PC-9 (cell line): ENCODE measurements at places on chromosomes 11 and 22. TPM values are rescaled to one million over a fixed set of nuclear protein-coding genes. Genes with fewer than 3 reads are reported as not detected.
A peak's percentile ranks its signal among the peaks of the same experiment; 100 is the strongest.

The CASP5 gene
- not detected in 2 replicates for total RNA-seq

The LRRC32 gene
- 0.53 TPM in 1 of 2 replicates, not detected in the other for total RNA-seq

The LSP1 gene
- 2.5 and 2.6 TPM in 2 replicates for total RNA-seq

The VEGFB gene
- 110 and 129 TPM in 2 replicates for total RNA-seq

The CASP1 gene
- total RNA-seq, result 2.3 and 4.7 TPM in 2 replicates

The LMO2 gene
- 0.28 and 0.45 TPM in 2 replicates for total RNA-seq

The INS gene
- total RNA-seq, result not detected in 2 replicates

The TYR gene
- not detected in 2 replicates for total RNA-seq

The ISX gene
- total RNA-seq, result not detected in 2 replicates

The PHOX2A gene
- not detected in 2 replicates for total RNA-seq

The BCR gene
- 47.8 and 54.9 TPM in 2 replicates for total RNA-seq

The MUC5AC gene
- total RNA-seq, result 0.09 and 0.25 TPM in 2 replicates

DNA sequence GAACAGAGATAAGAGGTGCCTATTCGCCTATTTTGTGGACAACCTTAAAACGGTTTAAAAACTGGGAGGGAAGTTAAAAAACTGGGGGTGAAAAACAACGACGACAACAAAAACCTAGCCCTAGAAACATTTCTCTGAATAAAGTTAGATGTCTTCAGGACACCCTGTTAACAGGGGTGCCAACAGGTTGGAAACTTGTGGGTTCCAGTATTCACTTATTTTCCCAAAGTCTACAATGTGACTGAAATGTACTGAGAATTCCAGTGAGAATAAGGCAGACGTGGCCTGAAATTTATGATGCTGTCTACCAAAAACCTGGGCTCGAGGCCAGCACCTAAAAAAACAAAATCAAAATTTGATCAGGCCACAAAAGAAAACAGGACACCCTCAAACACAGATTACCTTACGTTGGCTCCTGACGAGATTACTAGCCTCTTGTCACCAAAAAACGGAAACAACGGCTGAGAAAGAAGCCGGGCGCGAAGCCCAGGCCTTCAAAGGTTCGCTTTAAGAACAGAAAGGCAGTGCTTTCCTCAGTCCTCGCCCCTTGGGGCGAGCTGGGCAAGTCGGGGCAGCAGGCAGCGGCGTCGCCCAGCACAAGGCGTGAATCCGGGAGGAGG lies 906 bp downstream of the CCDC90B start:
- H3K4me1 ChIP-seq, result peaks cover 16% of the 10 kb centered on the region
- no peaks in the 10 kb centered on the region for H3K27me3 ChIP-seq
- H3K27ac ChIP-seq, result peak overlapping the region; percentile 82
- H3K4me3 ChIP-seq, result peak overlapping the region; percentile 75
- peaks cover 1% of the 10 kb centered on the region; the same call in 1 of the 2 replicates for H3K36me3 ChIP-seq

DNA sequence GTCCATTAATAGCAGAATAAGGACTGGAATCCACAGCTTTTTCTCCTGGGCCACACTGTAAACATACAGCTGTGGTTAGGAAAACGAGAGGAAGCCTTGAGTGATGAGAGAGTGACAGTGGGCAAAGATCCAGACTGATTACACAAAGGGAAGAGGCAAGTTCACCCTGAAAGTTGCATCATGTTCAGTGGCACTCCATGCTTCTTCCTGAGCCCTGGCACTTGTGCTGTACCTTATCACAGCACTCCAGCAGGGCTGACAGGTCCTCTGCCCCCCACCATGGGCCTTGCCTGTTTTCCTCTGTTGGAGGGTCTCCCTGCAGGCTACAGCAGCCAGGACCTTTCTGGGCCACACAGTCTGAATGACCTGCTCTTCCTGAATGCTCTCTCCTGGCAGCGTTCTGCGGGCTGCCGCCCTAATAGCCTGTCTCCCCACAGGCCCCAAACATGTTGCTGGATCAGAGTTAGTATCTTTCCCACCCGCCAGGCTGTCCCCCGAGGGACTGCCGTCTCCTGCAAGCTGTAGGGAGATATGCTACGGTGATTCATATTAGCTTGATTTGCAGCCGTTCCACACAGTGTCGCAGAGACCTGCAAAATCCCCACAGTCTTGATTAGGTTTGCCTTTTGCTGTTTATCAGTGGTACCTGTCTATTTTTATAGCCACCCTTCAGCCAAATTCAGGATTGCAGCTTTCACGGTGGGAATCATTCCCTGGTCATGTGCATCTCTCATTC lies 60.2 kb downstream of the NTM start:
- H3K27ac ChIP-seq, result no peak overlapping the region
- no peaks in the 10 kb centered on the region for H3K4me1 ChIP-seq
- H3K4me3 ChIP-seq, result no peak overlapping the region
- DNase-seq, result no peak

GRCh38 chr11:128843198-128843785 lies 23.8 kb downstream of the KCNJ1 start:
- H3K27me3 ChIP-seq, result peaks cover 33% of the 10 kb centered on the region
- no peak overlapping the region for H3K27ac ChIP-seq
- DNase-seq, result no peak
- H3K4me1 ChIP-seq, result no peaks in the 10 kb centered on the region
- H3K4me3 ChIP-seq, result no peak overlapping the region
- no peaks in the 10 kb centered on the region for H3K36me3 ChIP-seq

- H3K4me3 ChIP-seq, result no peak overlapping the region
- no peaks in the 10 kb centered on the region for H3K4me1 ChIP-seq
- no peak for DNase-seq
- no peaks in the 10 kb centered on the region for H3K27me3 ChIP-seq
- no peaks in the 10 kb centered on the region for H3K36me3 ChIP-seq
Measured at GRCh38 chr11:85318573-85318972, 308.6 kb downstream of the DLG2 start.

GRCh38 chr22:20550851-20551744 lies 43.7 kb downstream of the MED15 start:
- no peaks in the 10 kb centered on the region for H3K4me1 ChIP-seq
- no peaks in the 10 kb centered on the region for H3K36me3 ChIP-seq
- H3K27me3 ChIP-seq, result no peaks in the 10 kb centered on the region
- H3K27ac ChIP-seq, result no peak overlapping the region
- H3K4me3 ChIP-seq, result no peak overlapping the region

DNA sequence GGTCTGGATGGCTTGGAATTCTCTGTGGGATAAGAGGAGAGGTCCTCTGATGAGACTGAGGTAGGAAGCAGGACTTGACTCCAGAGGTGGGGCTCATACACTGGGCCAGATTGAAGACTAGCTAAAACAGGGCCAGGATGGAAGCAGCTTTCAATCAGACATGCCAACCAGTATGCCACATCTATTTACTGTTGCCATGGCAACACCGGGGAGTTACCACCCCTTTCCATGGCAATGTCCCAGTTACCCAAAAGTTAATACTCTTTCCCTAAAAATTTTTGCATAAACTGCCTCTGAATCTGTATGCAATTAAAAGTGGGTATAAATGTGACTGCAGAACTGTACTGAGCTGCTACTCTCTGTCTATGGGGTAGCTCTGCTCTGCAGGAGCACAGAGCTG lies 247.5 kb upstream of the ZBED5 start:
- H3K4me3 ChIP-seq, result no peak overlapping the region
- H3K27ac ChIP-seq, result no peak overlapping the region
- DNase-seq, result no peak
- H3K36me3 ChIP-seq, result no peaks in the 10 kb centered on the region
- peaks cover 13% of the 10 kb centered on the region; the same call in 1 of the 2 replicates for H3K27me3 ChIP-seq
- H3K4me1 ChIP-seq, result no peaks in the 10 kb centered on the region

DNA sequence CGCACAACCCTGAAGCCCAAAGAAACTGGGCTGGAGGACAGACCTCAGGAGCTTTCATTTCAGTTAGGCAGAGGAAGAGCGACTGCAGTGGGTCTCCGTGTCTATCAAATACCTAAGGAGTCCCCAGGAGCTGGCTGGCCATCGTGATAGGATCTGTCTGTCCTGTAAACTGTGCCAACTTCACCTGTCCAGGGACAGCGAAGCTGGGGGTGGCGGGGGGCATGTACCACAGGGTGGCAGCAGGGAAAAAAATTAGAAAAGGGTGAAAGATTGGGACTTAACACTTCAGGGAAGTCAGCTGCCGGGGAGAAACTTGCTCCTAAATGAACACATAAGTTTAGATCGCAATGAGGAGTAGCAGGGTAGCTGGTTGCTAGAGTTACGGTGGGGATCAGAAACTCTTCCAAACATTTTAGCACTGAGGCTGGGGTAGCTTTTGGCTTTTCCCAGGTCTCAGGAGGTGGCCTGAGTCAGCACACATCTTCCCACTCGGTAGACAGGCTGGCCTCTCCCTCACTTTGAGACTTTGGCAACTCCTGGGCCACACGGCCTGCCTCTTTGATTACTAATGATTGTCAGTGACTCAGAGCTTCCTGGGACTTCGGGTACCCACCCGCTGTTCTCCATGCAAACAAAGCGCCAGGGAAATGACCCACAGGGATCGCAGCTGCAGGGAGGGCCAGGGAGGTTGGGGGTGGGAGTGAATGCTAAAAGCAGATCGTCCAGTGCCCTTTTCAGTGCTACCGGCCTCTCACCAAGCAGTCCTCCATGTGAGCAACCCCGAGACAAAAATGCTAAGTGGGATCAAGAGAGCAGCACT lies 2.9 kb upstream of the MTFP1 start:
- H3K27ac ChIP-seq, result peak overlapping the region; percentile 93
- no peaks in the 10 kb centered on the region for H3K27me3 ChIP-seq
- peaks cover 52% of the 10 kb centered on the region for H3K4me1 ChIP-seq
- peak overlapping the region; percentile 70 for H3K4me3 ChIP-seq

DNA sequence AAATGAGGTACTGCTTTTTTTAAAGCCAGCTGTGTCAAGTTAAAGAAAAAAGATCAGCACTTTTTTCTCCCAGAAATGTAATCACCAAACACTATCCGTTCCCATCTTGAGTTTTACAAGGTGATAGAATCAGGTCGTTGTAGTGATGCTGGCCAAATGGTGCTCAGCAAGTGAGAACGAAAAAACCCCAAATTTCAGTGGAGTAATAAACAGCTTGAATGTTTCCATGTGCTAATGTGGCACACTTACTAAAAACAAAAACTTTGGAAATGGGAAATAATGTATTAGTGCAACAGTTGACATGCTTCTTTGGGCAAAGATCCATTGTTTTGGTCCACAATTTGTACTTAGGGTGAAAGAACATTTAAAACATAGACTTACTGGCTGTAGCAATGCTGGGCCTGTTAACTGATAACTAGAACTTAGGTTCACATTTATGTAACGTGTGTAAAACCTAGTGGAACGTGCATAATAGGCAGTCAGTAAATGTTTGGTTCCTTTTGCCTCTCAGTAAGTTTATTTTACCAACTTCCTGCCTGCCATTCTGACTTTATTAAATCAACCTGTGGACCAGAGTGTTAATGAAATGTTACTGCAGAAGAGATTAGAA lies 15.4 kb upstream of the GDPD4 start:
- no peak for DNase-seq
- no peaks in the 10 kb centered on the region for H3K36me3 ChIP-seq
- H3K4me3 ChIP-seq, result no peak overlapping the region
- no peak overlapping the region for H3K27ac ChIP-seq
- no peaks in the 10 kb centered on the region for H3K27me3 ChIP-seq

DNA sequence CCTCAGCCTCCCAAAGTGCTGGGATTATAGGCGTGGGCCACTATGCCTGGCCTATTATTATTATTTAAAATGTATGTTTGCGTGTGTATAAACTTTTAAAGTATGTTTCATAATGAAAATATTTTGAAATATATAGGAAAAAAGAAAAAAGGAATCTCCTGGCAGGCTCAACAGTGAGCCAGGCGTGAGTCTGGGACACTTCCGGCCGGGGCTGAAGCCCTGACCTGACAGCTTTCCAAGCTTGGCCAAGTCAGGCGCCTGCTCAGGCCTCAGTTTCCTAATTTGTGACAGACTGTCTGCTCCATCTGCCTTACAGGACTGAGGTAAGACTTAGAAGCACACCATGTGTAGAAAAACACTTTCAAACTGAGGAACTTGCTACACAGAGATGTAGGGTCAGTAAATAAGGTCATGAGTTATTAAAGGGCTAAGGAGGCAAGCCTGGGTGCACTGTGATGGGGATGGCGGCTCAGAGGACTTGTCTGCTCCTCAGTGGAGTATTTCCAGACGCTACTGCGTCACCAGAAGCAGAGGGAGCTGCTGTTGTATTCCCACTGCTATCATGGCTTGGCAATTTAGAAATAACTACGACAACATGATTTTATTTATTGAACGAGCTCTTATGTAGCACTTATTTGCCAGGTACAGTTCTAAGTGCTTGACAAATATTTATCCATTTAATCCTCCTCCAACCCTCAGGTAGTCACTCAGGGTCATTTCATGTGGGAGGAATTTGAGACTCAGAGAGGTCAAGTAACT lies 100.1 kb downstream of the PRR5L start:
- H3K27ac ChIP-seq, result no peak overlapping the region
- H3K27me3 ChIP-seq, result no peaks in the 10 kb centered on the region
- no peaks in the 10 kb centered on the region for H3K36me3 ChIP-seq
- DNase-seq, result no peak
- H3K4me1 ChIP-seq, result no peaks in the 10 kb centered on the region
- no peak overlapping the region for H3K4me3 ChIP-seq

- no peak overlapping the region for H3K4me3 ChIP-seq
- no peaks in the 10 kb centered on the region for H3K36me3 ChIP-seq
- no peak for DNase-seq
- no peak overlapping the region for H3K27ac ChIP-seq
- H3K4me1 ChIP-seq, result no peaks in the 10 kb centered on the region
Measured at GRCh38 chr11:70886256-70886655, 366.1 kb downstream of the SHANK2 start.

DNA sequence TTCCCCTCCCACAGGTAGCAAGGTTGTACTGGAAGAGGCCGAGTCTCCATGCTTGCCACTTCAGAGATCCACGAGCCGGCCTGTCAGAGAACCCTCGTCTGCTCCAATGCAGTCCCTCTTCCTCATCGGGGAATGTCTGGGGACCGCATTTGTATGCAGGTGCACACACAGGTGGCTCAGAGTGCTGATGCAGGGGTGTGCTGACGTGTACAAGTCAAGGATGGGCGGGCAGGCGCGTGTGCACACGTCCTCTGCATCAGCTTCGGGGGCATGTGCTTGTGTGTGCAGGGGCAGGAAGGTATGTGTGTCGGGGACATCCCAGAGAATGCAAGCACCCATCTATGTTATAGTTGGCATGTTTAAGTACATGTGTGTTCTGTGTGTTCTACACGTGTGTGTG lies 49.4 kb downstream of the ELFN2 start:
- no peak overlapping the region for H3K27ac ChIP-seq
- peaks cover 9% of the 10 kb centered on the region for H3K4me1 ChIP-seq
- no peak overlapping the region for H3K4me3 ChIP-seq
- H3K36me3 ChIP-seq, result 0 out of 2 replicates have a peak, but pooled peaks cover 1% of the 10 kb centered on the region
- no peaks in the 10 kb centered on the region for H3K27me3 ChIP-seq

DNA sequence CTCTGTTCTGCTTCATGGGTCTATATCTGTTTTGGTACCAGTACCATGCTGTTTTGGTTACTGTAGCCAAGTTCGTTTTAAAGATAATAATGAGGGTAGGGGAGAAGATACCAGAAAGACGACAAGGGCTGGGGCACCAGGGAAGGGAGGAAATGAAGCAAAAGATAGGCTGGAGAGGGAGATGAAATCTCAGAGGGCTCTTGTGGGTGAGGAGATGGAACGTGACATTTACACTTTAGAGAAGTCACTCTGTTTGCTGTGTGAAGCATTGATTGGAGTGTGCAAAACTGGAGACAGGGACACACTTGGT lies 33.5 kb downstream of the OR4D9 start:
- H3K36me3 ChIP-seq, result no peaks in the 10 kb centered on the region
- no peaks in the 10 kb centered on the region for H3K27me3 ChIP-seq
- no peak overlapping the region for H3K4me3 ChIP-seq
- H3K27ac ChIP-seq, result peak overlapping the region; percentile 40; the same call in 1 of the 2 replicates
- peaks cover 29% of the 10 kb centered on the region for H3K4me1 ChIP-seq

- H3K36me3 ChIP-seq, result no peaks in the 10 kb centered on the region
- no peak overlapping the region for H3K4me3 ChIP-seq
- DNase-seq, result no peak
- no peaks in the 10 kb centered on the region for H3K4me1 ChIP-seq
Measured at GRCh38 chr11:126173257-126173656, 38.2 kb downstream of the RPUSD4 start.
